ENCODE measurements at places on chromosomes 1 and 21.

GRCh38 chr1:29991025-29991424 is 732.4 kb downstream of the MATN1 start:
- no peak for DNase-seq

DNA sequence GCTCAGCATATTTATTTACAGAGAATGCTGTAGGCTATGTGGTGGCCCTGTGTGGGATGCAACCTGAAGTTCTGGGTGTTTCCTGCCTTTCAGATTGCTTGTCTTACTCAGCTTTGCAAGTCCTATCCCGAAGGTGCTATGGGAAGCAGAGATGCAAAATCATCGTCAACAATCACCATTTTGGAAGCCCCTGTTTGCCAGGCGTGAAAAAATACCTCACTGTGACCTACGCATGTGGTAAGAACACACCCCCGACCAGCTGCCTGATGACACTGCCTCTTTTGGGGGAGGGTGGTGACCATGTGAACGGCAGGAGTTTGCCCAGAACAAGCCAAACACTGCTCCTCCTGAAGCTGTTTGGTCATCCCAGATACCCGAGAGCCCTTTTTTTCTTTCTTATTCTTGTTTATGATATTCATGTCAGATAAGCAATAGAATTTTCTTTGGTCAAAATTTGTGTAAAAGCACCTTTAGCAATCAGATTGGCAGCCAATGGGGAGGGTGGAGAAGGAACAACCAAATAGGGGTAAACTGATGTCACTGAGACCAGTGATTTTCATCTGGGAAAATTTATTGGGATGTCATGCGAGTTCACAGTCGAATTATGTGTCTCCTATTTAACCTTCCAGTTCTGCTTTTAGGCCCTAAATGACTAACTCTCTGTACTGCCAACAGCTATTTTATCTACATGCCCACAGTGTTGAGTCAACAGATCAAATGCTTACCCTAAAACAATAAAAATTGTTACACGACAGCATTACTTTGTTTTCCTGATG is 82.6 kb downstream of the EVA1C start:
- DNase-seq, result no peak

DNA sequence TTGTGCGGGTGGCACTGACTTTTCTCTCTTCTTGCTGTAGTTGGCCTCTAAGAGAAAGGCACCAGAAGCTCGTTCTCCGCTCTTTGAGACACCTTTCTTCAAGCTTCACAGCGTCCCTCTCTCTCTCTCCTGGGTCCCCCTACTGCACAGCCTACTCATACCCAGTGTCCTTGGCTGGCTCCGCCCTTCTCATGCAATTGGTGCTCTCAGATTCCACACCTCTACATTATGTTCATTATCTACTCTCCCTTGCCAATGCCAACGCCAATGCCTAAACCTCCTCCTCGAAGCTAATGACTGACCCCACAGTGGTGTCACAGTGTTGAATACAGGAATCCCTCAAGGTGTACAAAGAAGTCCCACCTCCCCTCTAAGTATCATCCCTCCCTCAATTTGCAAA is 4.8 kb upstream of the DNAJC28 start:
- DNase-seq, result no peak

- no peak for DNase-seq
Observed at GRCh38 chr1:108646648-108647269, 14.1 kb downstream of the HENMT1 start.

GRCh38 chr1:171852272-171852671 is 11.0 kb downstream of the DNM3 start:
- no peak for DNase-seq

- peak; percentile 87 for DNase-seq
Observed at GRCh38 chr1:27536767-27537166, 46.8 kb upstream of the WASF2 start.

DNA sequence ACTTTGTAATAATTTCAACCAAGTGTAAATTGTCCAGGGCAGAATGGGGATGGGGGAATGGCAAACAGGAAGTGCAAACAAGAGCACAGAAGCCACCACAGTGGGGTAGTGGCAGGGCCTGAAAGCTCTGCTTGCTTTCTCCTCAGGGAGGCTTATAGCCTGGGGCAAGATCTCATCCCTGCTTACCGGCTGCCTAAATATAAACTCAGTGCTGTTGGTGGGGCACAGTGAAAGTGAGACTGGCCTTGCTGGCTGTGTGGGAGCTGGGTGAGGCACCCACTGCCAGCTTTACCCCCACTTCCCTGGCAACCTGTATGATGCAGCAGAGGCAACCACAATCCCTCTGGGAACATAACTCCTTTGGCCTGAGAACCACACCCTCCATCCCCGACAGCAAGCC is 15.2 kb downstream of the STYXL2 start:
- no peak for DNase-seq

GRCh38 chr1:201374364-201374763 is 3.1 kb downstream of the TNNT2 start:
- peak; percentile 33 for DNase-seq

DNA sequence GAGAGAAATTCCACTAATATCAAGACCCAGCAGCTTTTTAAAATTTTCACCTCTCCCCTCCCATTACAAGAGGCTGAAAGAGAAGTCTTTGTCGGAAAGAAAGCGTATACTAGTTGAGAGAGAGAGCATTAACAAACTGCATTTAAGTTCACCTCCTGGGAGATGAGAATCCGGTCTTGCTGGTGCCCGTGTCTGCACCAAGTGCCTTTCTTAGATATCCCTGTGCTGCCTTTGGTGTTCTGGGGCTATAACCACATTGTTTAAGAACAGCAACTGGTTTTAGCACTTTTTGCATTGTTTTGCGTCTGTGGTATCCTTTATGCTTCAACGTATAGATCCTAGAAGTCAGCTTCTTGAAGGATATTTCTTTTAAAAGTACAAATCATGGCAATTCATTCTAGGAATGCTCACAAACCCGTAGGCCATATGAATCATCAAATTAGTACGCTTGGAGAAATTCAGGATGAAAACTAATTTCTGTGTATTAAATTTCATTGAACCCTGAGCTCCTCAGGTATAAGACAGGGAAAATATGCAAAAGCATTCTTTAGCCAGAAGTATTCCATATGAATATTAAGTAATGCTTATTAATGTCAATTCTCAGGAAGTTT is 3.4 kb upstream of the RPE65 start:
- peak; percentile 19 for DNase-seq

DNA sequence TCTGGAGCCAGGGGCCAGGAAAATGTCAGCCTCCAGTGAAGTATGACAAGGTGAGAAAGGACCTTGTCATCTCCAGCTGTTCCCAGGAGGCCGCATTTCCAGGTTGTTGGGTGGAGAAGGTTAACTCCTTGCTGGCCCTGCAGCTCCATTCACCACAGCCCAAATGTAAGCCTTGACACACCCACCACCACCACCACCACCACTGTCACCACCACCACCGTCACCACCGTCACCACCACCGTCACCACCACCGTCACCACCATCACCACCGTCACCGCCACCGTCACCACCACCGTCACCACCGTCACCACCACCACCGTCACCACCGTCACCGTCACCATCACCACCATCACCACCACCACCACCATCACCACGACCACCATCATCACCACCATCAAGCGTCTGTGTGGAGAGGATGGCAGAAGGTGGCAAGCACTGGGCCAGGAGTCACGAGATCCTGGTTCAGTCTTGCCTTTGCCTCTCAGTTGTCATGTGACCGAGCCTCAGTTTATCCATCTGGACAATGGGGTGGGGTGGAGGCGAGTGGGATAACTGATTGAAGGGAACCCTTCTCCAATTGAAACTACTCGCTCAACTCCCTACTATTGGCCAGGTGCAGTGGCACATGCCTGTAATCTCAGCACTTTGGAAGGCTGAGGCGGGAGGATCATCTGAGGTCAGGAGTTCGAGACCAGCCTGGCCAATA is 21.2 kb upstream of the FAM131C start:
- DNase-seq, result no peak

GRCh38 chr1:93611668-93612067 is 70.0 kb downstream of the BCAR3 start:
- DNase-seq, result no peak

GRCh38 chr1:188129856-188130838 is 1301.4 kb downstream of the PLA2G4A start:
- no peak for DNase-seq

DNA sequence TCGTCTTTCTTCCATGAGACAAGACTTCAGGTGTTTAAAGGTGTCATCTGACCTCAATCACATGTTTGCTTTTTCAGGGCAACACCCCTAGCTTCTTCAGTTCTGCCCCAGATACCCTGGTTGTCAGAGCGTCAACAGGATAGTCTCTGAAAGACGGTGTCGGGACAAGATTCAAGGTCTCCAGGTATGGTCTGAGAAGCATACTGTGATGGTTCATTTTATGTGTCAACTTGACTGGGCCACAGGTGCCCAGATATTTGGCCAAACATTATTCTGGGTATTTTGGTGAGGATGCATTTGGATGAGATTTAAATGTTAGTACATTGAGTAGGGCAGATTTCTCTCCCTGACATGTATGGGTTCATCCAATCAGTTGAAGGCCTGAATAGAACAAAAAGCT is 148.3 kb downstream of the TGFBR3 start:
- DNase-seq, result no peak

DNA sequence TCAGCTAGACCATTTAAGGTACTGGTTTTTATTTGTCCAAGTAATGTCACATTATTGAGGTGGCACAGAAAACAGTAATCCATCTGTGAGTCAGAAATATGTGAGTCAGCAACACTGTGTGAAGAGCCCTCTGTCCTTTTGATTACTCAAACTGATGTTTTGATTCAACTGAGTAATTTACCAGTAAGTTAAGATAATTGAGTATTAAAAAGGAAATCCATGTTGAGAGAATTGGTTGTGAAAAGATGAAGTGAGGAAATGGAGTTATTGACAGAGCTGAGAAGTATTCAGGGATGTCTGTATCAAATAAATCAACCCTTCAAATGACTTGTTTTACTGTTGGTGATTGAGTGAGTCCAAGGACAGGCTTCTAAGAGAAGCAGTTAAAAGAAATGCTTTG is 302.7 kb upstream of the SGIP1 start:
- no peak for DNase-seq

DNA sequence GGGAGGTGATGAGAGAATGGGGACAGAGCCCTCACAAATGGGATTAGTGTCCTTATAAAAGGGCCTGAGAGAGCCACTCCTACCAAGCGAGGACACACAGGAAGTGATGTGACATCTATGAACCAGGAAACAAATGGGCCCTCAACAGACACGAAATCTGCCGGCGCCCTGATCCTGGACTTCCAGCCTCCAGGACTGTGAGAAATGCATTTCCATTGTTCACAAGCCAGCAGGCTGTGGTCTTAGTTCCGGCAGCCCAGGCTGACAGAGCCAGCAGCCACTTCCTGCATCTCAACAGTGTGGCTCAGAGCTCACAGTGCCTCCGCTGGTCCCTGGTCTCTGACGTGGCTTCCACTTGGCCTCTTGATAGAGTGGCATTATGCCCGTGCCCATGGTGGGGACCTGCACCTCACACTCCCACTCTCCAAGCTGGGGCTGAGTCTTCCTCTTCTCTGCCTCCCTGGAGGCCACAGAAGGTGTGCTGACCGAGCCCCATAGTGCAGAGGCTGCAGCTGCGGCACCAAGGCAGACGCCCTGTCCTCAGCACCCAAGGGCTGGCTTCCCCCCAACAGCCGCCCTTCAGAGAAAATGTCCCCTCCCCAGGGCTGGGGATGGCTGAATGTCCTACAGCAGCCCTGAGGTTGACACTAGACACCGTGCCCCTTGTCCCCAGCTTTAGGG is 44.9 kb downstream of the ACOT7 start:
- DNase-seq, result no peak

- DNase-seq, result no peak
Observed at GRCh38 chr1:3237570-3237969, 168.6 kb downstream of the PRDM16 start.

DNA sequence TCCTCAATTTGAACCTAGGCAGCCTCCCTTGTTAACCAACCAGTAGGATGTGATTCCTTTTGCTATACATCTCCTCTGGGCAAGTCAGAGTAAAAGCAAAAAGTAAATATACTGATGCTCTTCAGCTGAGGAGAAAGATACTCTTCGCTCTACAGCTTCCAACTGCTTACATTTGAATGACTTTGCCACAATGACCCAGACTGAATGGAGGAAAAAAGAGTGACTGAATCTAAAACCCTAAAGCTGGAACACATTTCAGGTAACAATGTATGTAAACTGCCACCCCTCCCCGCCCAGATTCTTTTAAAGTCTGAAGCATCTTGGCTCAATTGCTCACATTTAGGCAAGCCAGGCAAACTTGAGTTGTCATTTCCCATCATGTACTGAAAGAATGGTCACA is 46.1 kb downstream of the SLC16A1 start:
- no peak for DNase-seq

DNA sequence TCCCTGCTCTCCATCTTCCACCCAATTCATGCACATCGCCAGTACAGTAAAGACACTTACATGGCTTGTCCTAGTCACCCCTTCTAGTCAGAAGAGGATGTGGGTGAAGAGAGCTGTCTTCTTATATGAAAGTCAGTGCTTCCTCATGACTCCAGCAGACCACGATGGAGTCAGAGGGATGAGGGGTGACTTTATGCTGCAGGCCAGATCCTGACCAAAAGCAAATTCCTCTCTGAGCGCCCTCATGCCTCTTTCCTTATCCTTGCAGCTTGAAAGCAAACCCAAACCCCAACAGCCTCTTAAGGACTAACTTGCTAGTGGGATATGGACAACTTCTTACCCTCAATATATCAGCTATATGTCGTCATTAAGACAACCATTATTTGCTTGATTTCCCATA is 348.2 kb upstream of the DUSP10 start:
- no peak for DNase-seq

GRCh38 chr1:200561856-200562214 is 58.7 kb downstream of the KIF14 start:
- DNase-seq, result no peak

GRCh38 chr21:41821081-41821755 is 54.4 kb upstream of the RIPK4 start:
- no peak for DNase-seq

GRCh38 chr1:205260948-205261732 is 33.4 kb downstream of the TMCC2 start:
- DNase-seq, result no peak

DNA sequence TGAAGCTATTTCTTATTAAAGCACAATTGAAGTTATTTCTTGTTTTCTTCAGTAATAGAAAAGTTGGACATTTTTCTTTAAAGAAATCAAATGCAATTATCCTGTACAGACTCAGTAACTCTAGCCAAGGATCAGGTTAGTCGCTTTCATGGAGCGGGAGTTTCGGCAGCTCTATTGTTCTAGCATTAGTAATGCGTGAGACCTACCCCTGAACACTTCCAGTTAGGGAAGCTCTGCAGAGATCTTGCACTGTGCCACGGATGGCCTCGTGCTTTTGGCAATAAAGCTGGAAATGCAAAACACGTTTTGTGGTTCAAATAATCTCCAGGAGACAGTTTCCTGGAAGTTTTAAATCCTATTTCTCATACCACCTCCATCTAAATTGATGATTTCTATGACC is 488.4 kb downstream of the SETD4 start:
- DNase-seq, result no peak

GRCh38 chr1:83026745-83027144 is 972.2 kb downstream of the TTLL7 start:
- DNase-seq, result no peak

DNA sequence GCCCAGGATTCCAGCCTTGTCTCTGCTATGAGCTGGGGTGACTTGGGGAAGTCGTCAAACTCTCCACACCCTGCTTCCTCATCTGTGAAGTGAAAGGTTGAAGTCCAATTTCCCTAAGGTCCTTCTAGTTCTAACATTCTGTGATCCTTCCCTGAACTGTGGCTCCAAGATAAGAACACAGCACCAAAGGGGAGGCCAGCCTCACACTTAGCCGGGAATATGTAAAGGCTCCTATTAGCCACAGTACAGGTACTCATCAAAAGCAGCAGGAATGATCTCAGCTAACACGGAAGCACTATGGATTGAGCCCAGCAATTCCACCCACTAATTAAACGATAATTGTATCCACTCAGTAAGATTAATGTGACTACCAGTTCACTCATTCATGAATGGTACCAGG is 4.0 kb downstream of the SLC30A10 start:
- DNase-seq, result no peak
